ENCODE measurements at places on chromosomes 11 and 22. TPM values are rescaled to one million over a fixed set of nuclear protein-coding genes. Genes with fewer than 3 reads are reported as not detected.

GRCh38 chr22:26182723-26183122 is 13.5 kb downstream of the SEZ6L start:
- DNase-seq = no peak

GRCh38 chr22:32395107-32395506 is 16.9 kb downstream of the RTCB start:
- DNase-seq = no peak

GRCh38 chr22:23384431-23384830 is 195.7 kb downstream of the IGLL1 start:
- peak; percentile 69 for DNase-seq

DNA sequence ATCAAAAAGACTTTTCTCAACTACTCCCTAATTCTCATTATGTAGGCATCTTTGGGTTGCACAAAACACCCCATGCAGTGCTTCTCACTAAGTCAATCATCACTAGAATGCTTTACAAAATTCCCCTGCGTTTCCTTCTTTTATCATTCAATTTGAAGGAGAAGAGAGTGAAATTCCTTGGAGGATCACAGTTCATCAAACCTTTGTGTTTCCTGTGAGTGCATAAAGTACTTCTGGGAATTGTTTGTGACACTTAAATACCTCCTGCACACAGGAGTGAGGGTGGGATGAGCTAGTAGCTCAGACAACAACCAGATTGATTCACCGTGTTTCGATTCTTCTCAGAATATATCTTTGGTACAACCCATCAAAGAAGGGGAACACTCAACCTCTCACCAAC is 3.7 kb upstream of the OR5AR1 start:
- DNase-seq = no peak

GRCh38 chr11:130211144-130211543 is 51.6 kb downstream of the ST14 start:
- DNase-seq = no peak

DNA sequence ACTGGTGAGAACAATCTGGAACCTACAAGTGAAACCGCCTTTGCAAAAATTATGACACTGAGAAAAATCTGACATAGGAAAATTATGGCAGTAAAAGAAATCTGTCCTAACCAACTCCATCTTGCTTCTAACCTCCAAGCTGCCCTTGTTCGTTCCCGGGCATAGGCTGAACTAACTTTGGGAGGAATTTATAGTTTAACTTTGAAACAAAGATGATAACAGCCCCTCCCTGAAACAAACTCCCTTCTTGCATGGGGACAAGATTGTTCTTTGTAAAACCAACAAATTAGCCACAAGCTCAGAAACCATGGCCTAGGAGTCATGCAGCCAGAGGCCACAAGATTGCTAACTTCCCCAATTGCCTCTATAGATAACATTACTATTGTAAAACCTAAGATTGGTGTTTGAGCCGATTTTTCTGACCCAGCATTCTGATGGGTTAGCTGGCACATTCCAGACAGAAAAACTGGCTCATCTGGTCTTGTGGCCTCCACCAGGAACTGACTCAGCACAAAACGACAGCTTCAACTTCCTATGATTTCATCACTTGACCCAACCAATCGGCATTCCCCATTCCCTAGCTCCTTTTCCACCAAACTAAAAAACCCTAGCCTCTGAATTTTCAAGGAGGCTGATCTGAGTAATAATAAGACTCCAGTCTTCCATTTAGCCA is 3.6 kb upstream of the CCDC81 start:
- DNase-seq = peak; percentile 11

DNA sequence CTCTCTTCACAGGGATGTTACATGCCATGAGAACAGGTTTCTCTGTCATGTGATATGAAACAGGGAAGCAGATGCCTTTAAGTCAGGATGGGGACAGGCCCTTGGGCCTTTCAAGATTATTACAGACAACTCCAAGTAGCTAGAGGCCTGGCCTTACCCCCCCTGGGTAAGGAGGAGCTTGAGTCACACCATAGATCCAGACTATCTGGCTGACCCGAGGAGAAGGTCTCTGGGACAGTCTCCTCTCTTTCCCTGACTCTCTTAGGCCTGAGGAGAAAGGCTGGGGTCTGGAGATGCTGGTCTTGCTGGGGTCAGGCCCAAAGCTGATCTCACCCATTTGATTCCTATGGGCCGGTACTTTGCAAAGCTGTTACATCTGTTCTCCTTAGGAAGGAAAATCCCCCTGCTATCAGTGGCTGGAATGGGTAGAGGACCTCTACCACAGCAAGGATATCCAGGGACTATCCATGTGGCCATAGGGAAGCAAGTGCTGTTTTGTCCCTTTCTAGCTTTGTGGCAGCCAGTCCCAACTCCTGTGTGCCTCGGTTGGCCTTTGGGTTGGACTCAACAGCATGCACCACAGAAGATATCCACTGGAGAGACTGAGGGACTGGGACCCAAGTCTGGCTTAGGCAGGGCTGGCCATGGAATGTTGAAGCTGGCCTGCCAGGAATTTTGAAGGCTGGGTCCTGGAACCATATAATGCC is 25.2 kb downstream of the RELT start:
- DNase-seq = no peak

DNA sequence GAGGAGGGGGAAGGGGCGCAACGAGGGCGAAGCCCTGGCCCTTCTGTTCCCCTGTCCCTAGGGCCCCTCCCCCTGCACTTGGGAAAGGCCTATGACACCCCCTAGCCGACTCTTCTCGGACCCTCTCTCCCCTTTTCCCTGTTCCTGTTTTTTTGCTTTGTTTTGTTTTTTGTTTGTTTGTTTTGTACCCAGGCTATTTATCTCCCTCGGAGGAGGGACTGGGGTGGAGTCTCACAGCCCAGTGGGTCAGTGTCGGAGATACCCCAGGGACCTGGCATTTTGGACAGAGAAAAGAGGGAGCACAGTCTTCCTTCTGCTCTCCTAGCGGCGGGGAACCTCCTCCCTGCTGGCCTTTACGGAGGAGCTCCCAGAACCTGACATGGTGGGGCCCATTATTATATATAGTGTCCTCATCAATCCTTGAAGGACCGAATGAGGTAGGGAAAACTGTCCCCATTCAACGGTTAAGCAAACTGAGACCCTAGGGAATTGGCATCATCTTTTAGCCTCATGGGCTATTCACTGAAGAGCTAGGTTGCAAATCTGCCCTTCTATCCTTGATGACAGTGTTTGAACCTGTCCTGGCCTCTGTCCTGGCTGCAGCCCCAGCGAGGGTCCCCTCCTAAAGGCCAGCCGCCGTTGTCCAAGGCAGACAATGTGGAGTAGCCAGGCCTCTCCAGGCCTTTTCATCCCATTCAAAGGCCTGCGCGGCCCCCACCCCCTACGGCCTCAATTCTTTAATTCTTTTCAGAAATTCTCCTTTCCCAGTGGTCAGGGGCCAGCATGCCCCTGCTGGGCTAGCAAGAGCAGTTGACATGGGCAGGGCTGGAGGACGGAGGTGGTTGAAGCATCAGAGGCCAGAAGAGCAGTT is 911 bp downstream of the EMID1 start:
- peak; percentile 27 for DNase-seq

DNA sequence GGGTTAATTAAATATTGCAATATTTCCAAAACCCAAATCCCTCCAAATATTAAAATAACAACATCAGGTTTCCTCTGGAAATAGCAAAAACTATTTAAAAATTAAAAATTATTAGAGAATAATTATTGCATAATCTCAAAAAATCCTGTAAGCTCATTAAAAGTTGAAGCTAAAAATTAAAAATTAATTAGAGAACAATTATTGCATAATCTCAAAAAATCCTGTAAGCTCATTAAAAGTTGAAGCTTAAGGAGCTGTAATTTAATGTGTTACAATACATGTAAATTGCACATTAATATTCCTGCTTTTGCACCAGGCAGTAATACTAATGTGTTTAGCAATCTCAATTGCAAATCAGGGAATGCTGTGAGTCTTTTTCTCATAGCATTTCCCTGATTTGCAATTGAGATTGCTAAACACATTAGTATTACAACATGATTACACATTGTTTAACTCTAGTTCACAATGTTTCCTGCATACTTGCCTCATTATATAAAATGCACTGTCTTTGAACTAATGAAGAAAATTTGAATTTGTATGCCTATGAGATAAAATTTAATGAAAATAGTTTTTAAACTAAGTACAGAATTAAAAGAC is 247.7 kb downstream of the GUCY1A2 start:
- no peak for DNase-seq

DNA sequence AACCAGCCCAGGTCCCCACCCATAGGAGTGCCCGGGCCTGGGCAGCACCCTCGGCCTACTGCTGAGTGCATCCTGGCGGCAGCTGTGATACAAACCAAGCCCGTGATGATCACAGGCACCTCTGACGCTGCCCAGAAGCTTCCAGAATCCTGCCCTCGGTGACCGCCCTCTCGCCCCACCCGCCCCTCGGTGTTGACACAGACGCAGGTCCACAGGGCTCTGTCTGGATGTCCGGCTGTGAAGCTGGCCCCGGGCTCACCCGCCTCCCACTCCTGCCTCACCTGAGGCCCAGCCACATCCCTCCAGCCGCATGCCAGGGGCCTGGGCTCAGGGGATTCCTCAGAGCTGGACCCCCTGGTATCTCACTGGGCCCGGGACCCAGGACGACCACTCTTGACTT is 191.0 kb downstream of the BRD1 start:
- DNase-seq = no peak

DNA sequence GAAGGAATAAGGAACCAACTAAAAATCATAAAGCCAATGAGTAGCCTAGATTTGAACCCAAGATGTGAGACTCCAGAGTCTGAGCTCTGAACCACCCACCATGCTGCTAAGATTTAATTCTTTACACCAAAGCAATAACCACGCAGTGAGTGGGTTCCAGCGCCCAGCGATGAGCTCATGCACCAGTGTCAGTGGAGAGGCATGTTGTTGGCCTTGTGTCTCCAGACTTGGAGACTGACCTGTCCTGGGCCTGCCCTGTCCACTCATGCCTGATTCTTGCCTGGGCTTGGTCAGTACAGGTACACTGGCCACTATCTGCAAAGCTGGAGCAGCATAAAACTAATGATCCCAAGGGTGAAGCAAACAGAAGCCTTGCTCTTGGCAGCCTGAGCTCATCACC is 53.9 kb upstream of the TIMP3 start:
- no peak for DNase-seq

DNA sequence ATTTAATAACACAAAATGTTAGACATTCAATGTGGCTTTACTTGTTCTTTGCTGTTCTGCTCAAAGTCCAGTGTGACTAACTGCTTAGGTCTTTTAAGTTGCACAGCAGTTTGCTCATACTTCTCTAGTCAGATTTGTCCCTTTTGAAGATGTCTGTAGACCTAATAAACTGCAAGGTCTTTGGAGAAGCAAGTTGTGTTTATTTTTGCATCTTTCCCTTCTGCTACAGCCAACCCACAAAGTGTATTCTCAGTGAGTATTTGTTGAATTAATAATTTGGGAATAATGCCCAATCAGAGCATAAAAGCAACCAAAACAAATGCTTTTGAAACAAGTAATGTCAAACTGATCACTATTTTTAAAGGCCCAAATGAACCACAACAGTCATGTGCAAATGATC is 312.5 kb downstream of the CADM1 start:
- no peak for DNase-seq

- peak; percentile 44 for DNase-seq
Measured at GRCh38 chr11:94184846-94185245, 56.2 kb downstream of the PANX1 start.

The GAS2 gene
- 10.2 TPM for total RNA-seq

DNA sequence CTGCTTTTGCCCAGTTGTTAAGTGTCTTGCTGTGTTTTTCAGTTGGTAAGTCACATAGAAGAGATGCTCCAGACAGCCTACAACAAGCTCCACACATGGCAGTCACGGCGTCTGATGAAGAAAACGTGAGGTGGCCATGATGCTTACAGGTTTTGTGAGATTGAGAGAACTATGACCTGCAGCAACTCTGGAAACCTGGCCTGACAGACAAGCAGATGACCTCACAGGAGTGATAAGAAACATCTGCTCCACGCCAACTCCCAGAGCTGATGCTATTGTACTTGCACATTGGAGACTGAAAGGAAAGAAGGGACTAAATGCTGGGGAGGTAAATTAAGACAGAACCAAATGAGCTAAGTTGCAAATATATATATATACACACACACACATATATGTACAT is 28.6 kb upstream of the LDHA start:
- no peak for DNase-seq

DNA sequence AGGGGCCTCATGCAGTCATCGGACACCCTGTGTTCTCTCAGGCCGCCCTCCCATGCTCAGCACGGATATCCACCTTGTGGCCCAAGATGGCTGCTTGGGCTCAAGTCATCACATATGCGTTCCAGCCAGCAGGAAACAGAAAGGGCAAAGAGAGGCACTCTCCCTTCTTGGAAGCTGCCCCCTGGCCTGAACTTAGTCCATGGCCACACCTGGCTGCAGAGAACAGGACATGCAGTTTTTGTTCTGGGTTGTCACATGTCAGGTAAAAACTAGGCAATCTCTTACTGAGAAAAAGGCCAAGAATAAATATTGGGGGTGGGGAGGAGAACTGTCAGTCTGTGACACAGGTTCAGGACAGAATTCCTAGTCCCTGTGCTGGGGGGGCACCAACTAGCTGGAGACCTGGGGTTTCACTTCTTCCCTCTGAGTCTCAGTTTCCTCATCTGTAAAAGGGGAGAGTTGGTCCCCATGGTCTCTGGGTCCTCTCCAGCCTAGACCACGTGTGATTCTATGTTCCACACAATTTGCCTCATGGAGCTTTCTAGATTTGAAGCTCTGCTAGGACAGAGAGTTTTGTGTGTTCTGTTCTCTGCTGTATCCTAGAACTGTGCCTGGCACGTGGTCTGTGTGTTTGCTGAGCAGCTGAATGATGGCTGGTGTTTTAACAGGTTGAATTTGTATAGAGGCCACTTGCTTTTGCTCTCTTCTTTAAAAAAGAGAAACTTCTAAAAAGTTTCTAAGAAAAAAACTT is 107.2 kb upstream of the ANO1 start:
- no peak for DNase-seq

The ACRV1 gene
- total RNA-seq = not detected

- no peak for DNase-seq
Measured at GRCh38 chr11:65083134-65083833, 556 bp downstream of the CDCA5 start.

- DNase-seq = no peak
Measured at GRCh38 chr11:88431675-88432341, 94.3 kb upstream of the CTSC start.

All from thyroid gland (tissue), 4 donors.